ENCODE measurements at places on chromosomes 4 and X.

DNA sequence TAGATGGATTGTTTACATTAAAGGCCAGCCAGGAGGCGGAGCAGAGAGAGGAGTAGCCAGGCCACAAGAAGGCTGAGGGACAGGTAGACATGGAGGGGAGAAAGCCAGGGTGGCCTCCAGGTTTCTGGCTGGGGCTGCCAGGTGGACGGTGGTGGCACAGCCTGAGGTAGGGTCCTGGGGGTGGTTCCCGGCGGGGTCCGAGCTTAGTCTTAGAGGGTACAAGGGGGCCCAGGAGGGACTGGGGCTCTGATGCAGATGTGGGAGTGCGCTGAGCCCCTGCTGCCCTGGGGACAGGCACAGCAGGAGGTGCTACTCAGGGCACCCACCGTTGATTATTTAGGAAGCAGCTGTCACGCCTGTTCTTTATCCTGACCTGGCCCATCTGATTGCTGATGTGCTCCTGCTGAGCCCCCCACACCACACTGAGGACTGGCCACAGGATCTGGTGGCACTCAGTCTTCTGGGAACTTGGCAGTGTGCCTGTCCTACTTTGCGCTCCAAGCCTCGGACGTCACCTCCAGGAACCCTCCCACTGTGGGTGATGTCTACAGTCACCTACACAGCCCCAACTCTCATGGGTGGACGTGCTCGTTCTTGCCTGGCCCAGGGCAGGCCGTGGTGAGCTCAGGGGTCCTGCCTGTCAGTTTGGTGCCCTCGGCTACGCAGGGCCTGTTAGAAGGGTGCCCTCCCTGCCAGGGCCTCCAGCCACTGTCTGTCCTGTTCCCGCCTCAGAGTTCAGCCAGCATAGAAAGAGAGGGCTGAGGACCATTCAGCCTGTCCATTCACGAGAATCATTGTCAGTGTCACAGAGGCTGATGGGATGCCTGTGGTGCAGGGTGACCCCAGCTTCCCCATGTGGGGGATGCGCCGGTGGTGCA lies 12.0 kb downstream of the WFS1 start:
- no peak for DNase-seq

GRCh38 chr4:163280703-163281519 lies 51.5 kb downstream of the NPY1R start:
- no peak for DNase-seq

DNA sequence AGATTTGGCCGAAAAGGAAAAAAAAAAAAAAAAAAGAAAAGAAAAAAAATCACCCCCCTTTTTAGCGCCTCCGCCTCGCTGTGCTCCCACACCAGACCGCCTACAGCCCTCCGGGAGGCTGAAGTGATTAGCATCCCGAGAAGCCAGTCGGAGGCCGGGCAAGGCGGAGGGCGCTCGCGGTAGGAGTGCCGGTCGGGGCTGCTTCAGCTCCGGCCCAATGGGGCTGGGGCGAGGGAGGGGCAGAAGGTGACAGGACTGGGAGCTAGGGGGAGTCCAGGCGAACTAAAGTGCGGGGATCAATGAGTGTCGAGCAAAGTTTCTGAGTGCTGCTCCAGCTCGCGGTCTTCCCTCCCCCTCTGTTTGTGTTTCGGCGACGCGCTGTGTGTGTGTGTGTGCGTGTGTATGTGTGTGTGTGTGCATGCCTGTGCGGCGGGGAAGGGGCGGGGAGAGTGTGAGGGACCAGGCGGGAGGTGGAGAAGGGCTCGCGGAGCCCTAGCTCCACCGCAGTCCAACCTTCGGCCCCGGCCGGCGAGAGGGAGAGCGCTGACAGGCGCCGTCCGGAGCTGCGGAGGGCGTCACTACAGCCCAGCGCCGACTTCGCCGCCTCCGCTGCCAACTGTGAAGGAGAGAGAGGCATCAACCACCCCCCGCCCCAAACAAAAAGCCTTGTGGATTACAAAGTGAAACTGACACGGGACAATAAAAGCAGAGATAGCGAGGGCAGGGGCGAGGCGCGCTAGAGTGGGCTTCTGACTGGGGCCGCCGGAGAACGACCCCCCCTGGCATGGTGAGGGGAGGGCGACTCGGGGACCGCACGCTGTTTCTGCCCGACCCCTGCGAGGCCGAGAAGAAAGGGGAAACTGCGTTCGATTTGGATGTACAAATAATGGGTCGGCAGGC lies at the start of gene FAT4:
Gene FAT4 (plus strand): TSS at position 280 of the 900 bp plus-strand sequence. CDS start 1,457 bp downstream, outside the sequence.
- no peak for DNase-seq

DNA sequence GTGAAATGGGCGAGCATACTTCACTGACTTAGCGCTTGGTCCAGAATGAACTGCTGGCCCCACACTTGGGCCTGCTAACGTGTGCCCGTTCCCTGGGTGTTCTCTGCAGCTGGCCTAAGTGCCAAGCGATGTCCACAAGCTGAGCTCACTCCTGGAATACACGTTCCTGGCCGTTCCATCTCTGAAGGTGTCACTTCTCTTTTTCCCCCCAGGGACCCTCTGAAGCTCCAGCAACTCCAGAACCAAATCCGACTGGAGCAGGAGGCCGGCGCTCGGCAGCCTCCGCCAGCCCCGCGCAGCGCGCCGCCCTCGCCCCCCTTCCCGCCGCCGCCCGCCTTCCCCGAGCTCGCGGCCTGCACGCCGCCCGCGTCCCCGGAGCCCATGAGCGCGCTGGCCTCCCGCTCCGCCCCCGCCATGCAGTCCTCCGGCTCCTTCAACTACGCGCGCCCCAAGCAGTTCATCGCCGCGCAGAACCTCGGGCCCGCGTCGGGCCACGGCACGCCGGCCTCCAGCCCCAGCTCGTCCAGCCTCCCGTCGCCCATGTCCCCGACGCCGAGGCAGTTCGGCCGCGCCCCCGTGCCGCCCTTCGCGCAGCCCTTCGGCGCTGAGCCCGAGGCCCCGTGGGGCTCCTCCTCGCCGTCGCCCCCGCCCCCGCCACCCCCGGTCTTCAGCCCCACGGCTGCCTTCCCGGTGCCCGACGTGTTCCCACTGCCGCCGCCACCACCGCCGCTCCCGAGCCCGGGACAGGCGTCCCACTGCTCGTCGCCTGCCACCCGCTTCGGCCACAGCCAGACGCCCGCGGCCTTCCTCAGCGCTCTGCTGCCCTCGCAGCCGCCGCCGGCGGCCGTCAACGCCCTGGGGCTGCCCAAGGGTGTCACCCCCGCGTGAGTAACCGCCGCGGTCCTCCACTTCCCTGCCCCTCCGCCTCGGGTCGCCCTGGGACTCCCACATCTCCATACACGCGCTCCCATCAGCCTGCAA lies 132.3 kb downstream of the CBR4 start:
- no peak for DNase-seq

DNA sequence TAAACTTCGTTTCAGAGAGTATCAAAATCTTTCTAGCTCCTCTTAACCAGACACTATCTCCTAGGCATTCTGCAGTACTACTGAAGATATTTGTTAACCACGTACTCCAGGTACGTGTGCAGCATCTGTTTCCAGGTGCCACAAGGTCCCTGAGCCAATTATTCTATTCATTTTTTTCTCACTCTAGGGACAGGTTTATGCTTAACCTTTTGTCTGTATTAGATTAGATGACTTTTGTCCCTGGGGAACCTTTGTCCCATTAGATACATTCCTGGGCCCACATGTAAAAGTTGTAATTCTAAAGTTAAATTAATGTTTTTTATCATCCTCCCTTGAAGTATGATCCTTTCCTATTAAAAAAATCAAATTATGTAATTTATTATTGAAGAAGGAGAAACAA lies 16.5 kb downstream of the ELOVL6 start:
- no peak for DNase-seq

DNA sequence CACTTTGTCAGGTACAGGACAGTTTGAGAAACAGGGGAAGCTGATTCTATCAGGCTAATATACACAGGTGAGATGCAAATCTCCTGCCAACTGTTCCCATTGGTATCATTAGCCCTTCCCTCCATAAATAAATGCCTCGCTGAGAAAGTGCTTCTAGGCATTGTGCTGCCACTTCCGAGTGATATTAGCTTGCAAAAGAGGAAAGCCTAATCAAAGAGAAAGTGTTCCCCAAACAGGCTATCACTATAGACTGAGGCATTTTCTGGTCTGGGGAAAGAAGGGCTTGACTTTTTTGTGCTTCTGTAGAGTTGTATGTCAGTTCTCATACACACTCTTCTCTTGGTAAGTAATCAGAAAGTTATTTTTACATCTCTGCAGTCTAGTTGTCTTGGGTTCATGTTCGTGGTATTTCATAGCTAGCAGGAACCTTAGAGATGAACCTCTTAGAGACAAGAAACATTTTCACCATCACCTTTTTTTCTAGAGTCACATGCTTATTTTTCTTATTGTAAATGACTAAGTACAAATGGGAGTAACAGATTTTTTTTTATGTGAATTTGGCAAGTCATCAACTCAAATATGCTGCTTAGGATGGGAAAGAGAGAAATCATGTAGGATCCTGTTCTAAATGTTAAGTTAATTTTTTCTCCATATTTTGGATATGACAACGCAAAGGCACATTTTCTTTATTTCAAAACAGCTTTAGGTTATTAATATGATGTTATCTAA lies 1009.8 kb downstream of the ADGRL3 start:
- no peak for DNase-seq

DNA sequence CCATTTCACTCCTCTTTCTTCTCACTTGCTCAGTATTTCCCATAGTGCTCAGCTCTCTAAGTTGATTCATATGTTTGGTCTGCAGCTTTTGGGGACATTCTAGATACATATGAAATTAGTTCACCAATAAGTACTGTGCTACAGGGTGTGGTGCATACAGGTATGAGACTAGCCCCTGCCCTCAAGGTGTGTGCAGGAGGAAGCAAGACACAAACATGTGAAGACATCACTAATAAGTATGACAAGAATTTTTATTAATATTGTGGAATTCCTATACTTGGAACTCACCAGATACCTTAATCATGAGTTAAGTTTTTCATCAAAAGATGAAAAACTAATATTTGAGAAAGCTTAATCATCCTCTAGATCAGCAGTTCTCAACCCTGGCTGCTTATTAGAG lies 505.2 kb downstream of the ZNF674 start:
- DNase-seq, result no peak

DNA sequence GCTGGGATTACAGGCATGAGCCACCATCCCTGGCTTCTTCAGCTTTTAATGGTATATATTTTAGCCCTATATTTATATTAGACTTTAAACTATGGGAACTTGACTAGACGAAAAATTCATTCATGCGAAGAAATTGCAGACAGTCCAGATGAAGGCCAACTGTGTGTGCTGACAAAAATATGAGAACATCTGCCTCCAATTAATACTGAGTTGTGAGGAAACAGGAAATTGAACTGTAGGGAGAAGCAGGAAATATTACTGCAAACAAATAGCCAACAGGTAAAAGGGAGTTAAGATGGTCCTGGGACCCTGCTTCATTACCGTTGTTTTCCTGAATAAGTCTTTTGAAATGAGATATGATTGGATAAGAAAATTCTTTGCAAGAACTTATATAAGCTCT lies 26.3 kb downstream of the MGARP start:
- DNase-seq, result no peak

DNA sequence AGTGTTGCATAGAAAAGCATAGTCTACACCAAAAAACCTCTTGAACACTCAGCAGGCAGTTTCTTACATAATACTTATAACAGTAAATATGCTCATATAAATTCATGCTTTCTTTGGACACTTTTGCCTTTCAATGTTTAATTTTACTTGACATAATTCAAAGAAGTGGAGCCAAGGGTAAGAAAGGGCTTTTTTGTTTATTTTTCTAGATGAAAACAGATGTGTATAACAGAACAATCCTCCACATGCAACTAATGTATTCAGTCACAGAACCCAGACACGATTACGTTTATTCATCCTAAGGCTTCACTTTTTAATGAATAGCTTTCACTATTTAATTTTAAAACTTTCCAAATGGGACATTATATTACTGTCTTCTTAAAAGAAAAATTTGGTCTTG lies 58.0 kb upstream of the PTPN13 start:
- DNase-seq, result no peak

GRCh38 chrX:57286507-57287251 lies at the start of gene FAAH2:
Gene FAAH2, plus strand, starts transcription at chrX:57286706. Its CDS starts 120 bp downstream, at chrX:57286826.
- DNase-seq, result no peak

- DNase-seq, result no peak
Measured at GRCh38 chrX:136067097-136067496, 80.2 kb upstream of the FHL1 start.

GRCh38 chr4:13988353-13989305 lies 361.1 kb upstream of the BOD1L1 start:
- DNase-seq, result no peak

GRCh38 chr4:11155208-11155867 lies 273.4 kb downstream of the HS3ST1 start:
- DNase-seq, result no peak

DNA sequence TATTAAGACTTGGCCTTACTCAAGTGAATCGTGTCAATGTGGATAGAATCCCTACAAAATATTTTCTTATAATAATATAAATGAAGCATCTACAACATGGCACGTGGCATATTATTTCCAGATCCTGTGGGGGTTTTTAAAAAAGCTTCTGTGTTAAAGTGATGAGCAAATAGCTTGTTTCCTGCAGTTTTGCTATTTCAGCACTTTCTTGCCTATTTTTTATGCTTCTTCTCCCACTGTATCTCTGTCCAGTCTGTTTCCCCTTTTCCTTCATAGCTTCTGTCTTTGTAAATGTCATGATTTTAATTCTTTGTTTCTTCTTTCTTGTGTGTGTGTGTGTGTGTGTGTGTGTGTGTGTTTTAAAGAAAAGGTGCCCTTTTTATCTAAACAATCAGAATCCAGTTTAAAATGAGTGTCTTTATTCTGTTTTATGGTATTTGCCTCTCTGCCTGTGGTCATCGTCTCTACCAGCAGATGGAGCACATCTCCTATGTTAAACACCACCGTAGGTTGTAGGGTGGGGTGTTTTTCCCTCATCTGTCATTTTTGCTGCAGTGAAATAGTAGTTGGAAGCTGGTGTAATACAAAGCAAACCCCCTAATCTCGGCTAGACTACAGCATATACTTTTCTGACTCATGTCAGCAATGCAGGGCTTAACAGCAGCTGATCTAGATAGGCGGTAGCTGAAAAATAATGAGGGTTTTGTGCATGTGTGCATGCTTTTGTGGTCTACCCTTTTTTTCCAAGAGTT lies 33.1 kb downstream of the FTHL17 start:
- no peak for DNase-seq

GRCh38 chr4:29415771-29416170 lies 1304.4 kb upstream of the PCDH7 start:
- DNase-seq, result no peak

DNA sequence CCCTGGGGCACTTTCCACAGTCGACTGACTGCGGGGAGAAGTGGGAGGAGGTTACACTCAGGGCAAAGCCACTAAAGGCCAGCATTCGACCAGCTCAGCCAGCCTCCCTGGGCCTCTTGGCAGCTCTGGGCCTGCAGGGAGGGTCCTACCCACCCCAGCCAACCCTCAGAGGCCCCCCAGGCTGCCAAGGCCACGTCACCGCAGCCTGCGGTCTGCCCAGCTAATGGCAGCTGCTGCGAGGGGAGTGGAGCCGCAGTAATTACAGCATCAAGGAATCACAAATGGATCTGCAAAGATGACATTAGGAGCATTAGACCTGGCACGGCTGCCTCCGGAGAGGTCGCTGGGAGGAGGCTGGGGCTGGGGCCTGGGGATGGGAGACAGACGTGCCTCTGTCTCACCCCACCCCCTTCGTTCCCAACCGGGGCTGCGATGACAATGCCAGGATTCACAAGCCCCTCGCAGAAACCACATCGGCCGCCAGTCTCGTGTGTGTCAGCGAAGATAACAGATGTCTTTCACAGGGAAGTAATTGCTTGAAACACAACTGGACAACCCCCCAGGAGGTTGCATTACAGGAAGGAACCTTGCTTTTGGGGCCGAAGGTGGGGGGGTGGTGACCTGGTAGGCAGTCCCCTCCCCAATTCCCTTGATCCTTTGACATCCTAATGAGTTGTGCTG lies 367.6 kb downstream of the BCOR start:
- peak; percentile 7 for DNase-seq
